ENCODE measurements at places on chromosomes 7 and 10.

GRCh38 chr7:27955596-27955995 is 215.6 kb downstream of the TAX1BP1 start:
- DNase-seq, result no peak

DNA sequence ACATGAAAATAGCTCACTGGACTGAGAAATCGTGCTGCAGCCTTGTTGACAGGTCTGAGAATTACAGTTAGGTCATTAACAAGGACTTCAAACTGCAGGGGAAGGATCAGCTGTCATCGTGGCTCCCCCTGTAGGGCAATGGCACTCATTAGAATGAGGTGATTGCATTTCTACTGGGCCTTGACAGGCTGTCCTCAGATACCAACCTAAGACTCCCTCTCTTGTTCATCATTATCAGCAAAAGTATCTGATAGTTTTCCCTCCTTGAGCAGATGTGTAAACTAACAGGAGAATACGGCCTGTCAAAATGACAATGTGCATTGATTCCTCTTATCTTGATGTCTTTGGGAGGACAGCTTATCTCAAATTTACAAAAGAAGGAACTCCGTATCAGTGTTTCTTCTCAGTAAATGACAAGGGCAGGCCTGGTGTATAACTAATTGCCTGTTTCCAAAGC is 648.5 kb upstream of the LRRN3 start:
- DNase-seq, result no peak

DNA sequence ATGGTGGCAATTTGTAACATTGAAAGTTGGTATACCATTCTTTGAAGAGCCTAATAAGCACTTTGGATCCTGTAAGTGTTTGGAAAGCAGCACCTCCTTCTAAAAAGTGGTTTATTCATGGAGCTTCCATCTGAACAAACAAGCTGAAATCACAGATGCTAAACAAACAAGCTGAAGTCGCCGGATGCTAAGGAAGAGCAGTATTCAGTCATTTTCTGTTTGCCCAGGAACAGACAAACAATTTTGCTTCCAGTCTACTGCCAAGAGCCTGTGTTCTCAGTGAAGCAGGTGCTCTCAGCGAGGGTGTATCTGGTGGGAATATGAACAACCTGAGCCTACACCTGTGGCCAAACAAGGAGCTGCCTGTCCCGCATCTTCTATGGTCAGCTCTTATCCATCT is 6.3 kb downstream of the COL28A1 start:
- no peak for DNase-seq

DNA sequence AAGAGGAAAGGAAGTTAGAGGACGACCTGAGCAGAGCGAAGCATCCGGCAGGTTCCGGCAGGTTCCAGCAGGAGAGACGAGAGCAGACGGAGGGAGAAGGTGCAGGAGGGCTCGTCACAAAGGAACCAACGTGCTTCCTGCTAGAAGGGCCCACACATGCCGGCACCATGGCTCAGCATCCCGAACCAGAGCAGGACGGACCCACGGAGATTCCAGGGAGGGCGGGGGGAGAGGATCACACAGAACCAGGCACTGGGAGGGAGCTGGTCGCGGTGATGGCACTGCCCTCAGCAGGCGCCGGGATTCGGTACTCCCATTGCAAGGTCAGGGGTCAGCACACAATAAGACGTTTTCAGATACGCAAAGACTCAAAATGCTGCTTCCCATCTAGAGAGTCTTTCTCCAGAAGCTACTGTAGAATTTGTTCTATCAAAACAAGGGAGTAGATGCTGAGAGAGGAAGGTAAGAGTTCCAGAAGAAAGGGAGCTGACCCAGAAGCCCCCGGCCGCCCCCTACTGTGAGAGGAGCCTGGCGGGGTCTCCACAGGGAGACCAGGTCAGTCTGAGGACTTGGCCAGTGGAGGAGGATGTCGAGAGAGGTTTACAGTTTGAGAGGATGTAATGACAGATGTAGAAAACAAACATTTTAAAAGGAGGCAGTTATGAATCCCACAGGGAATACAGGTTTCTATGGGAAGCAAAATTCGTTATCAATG is 23.6 kb upstream of the PWWP2B start:
- DNase-seq, result no peak

- DNase-seq, result no peak
These were observed 248.9 kb downstream of the FOXP2 start for GRCh38 chr7:114663502-114663901.

DNA sequence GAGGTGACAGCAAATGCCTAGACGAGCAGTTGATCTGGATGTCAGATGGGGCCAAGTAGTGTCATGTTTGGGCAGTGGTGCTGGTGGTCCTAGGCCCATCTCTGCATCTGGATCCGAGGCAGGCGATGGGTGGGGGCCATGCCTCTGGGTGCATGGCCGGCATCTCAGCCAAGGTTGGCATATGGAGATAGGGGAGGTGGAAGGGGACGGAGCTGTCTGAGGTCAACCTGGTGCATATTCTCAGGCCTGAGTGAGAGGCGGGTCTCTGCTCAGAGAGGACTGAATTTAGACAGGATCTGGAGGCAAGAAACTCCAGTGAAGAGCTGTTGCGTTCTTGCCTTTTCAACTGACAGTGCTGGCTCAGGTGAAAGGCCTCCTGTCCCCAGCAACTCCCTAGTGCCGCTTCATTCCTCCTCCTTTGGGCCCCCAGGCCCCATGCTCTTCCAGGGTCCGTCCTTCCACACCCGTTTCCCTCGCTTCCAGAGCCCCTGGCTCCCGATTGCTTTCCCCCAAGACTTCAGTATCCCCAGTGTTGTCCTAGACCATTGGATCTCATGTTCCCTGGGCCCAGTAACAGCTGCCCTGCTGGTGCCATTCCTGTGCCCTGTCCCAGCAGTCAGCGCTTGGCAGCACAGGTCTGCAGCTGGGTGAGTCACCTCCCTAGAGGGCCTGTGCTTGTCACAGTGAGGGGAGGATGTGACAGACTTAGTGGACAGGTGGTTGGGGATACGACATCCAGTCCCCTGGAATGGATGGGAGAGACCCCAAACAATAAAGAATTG is 32.6 kb downstream of the GBX1 start:
- DNase-seq, result no peak

- DNase-seq, result no peak
These were observed 223.3 kb upstream of the FERD3L start for GRCh38 chr7:19368491-19368925.

DNA sequence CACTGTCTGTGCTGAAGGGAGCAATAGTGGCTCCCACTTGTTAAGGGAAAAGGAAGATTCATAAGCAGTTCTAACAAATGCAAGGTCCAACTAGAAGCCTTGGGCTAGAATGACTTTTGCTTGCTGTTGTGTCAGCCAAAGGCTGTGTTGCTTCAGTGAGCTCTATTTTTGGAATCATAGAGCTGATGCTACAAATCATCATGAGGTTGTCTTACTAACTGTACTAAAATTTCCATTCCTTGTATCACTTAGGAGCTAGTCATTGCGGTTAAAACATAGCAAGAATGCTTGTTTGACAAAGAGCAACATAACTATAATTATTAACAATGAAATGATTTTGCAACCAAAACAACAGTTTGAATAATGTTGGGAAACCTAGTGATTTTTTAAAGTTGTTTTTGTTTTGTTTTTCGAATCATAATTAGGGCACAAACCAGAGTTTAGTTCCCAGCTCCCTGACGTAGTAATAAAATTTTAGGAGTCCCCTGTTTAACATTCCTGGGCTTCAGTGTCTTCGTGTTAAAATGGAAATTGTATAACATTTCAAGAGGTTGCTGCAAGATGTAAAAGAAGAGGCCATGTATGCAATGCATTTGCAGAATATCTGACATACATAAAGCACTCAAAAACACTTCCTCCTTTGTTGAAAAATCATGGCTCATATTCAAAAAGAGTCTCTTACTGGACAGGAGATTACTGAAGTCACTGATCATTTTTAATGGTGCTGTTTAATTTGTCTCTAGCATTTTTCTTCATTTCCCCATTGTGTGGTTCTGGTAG is 183.4 kb downstream of the MACC1 start:
- no peak for DNase-seq

DNA sequence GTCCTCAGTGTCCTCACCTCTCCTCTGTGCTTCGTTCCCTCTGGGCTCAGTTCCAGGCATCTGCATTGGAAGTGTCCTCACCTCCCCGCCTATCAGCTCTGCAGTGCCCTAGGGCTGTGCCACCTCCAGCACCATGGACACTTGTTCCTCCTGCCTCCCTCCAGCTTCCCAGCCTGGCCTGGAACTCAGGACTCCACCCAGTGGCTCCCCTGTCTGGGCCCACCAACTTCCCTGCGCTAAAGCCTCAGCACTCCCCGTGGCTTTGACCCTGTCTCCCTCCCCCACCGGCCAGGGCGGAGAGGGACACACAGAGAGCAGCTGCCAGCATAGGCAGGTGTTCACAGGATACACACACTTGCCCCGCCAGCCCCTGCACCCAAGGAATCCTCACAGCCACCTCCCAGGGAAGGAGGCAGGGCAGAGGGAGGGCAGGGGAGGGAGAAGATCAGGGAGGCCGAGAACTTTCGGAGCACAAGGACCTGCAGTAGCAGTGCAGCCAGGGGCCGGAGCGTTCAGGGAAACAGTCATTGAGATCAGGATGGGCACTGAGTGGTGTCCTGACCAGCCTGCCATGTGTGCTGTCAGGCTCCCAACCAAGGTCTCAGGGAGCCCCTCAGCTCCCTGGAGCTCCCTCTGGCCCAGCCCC is 31.3 kb downstream of the ANXA8 start:
- no peak for DNase-seq

- no peak for DNase-seq
These were observed 18.8 kb downstream of the EZH2 start for GRCh38 chr7:148865283-148865682.

- no peak for DNase-seq
These were observed 273.4 kb upstream of the PHYHIPL start for GRCh38 chr10:58903071-58903470.

- DNase-seq, result no peak
These were observed 138.2 kb downstream of the SNX13 start for GRCh38 chr7:17802056-17802455.

- DNase-seq, result no peak
These were observed 38.5 kb downstream of the ERCC6 start for GRCh38 chr10:49500412-49500811.

GRCh38 chr7:125126376-125126775 is 196.8 kb upstream of the POT1 start:
- DNase-seq, result no peak

- no peak for DNase-seq
These were observed 67.4 kb upstream of the ZNF746 start for GRCh38 chr7:149565096-149565382.

GRCh38 chr7:106218546-106218945 is 66.2 kb downstream of the NAMPT start:
- no peak for DNase-seq

DNA sequence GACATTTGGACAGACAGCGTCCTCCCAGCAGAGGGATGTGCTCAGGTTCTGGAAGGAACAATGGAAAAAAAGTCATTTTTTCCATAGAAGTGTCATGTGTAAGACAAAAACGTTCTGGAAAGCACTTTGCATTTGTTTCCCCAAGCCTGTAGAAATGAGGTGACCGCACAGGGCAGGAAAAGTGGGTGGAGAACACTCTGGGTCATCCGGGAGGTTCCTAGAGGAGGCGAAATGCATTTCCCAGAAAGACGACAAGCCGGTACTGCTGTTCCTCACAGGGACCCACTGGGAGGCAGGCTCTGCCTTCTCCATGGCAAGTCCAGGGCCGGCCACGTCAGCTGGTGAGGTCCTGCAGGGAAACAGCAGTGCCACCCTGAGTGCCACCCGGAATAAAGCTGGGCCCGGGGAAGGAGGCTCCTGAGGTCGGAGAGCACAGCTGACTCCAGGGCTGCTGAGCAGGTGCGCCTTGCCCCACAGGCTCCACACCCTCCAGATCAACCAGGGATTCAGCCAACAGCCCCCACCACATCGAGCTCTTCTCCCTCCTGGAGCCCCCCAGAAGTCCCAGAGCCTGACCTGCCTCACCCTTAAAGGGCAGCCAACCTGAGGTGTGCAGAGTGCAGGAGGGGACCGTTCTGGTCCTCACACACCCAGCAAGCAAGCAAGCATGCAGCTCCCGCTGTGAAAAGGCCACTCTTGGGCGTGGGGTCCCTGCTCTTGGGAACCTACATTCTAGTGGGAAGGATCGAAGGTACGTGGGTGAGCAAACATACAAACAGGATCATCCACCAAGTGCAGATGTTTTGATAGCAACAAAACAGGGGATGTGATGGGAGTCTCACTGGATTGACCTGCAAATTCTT is 28.8 kb upstream of the INPP5A start:
- no peak for DNase-seq

- no peak for DNase-seq
These were observed 27.9 kb downstream of the DUSP5 start for GRCh38 chr10:110525349-110526260.

GRCh38 chr7:19762631-19763030 is 10.8 kb downstream of the TMEM196 start:
- no peak for DNase-seq

DNA sequence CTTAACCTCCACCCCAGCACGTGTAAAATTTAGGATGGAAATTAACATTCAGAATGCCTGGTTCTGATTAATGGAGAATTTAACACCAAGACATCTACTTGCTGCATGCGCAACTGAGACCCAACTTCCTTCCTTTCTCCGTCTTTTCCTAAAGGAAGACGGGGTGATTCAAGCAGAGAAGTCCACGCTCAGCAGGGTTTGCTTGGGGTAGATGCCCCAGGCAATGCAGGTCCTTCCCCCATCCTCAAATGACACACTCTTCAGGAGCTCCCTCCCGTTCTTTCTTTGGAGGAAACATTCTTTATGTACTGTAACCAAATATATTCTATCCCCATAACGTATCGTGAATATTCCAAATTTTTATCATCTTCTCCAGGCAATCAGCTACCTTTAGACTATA is 47.0 kb downstream of the FAM171A1 start:
- DNase-seq, result no peak

GRCh38 chr7:47100817-47101435 is 481.0 kb downstream of the TNS3 start:
- DNase-seq, result no peak

DNA sequence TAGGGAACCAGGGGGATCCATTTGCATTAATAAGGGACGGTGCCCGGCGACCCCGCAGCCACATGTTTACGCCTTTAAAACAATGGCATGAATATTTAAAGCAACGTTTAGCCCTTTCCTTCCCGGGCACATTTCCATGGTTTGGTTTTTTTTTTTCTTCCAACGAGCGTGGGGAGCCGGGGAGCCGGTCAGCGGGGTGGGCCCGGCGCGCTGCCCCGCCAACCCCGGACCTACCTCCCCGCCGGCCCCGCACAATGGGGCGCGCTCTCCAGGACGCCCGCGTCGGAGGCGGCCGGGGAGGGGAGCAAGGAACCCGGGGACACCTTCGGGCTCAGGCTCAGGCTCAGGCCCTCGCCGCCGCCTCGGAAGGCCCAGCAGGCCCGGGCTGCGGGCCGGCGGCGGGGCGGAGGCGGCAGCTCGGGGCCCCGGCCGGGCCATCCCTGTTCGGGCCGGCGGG is 1.0 kb downstream of the SEPHS1 start:
- no peak for DNase-seq
